Left ventricle myocardium superior (tissue), 1 donor: ENCODE measurements at places on chromosomes 2 and 18. TPM values are rescaled to one million over a fixed set of nuclear protein-coding genes. Genes with fewer than 3 reads are reported as not detected.

Gene SIX3
- not detected for total RNA-seq

Gene TNFAIP6
- 2.4 TPM for total RNA-seq

GRCh38 chr18:71336576-71337210, 1047.8 kb downstream of the SOCS6 start:
- DNase-seq, result no peak

DNA sequence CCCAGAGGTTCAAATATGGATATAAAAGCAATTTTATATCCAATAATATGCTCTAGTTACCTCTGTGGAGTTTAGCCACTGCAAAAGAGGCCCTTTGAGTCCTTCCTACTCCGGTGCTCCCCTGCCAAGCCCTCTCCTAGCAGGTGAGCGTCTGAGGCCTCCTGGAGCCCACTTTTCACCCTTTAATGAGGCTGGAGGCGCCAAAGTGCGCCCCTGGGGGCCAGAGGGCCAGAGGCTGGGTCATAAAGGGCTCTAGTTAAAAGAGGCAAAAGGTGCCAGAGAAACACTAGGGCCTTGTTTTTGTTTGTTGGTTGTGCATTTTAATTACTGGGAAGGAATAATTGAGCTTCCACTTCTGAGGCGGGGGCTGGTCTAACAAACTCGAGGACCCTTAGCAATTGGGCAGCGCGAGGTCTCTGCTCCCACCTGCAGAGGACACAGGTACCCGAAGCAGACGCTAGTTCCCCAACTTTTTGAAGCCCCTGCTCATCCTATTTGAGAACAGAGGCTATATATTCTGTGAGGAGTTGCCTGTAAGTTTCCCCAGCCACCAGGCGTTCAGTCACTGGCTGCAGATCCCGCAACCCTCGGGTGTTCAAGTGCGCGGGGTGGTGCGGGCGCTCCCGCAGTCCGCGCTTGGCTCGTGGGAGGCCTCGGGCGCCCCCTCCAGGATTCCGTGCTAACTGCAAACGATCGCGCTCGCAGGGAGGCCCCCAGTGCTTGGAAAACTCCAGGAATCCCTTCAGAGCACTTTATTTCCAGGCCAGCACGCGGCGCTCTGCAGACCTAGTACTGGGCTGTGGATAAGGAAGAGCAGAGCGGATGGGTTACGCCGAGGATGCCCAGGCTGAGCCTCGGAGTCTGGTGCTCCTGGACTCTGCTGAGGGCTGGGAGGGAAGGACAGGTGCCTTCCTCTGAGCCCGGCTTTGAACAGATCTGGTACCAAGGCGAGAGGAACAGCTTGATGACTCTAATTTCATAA, 14.1 kb downstream of the MSGN1 start:
- DNase-seq, result peak; percentile 86

Gene NPHP1
- 4.1 TPM for total RNA-seq

Gene CMPK2
- 3.9 TPM for total RNA-seq

Gene ADAM23
- total RNA-seq, result 68.8 TPM

GRCh38 chr18:36124841-36125240, 4.3 kb downstream of the SLC39A6 start:
- DNase-seq, result no peak

DNA sequence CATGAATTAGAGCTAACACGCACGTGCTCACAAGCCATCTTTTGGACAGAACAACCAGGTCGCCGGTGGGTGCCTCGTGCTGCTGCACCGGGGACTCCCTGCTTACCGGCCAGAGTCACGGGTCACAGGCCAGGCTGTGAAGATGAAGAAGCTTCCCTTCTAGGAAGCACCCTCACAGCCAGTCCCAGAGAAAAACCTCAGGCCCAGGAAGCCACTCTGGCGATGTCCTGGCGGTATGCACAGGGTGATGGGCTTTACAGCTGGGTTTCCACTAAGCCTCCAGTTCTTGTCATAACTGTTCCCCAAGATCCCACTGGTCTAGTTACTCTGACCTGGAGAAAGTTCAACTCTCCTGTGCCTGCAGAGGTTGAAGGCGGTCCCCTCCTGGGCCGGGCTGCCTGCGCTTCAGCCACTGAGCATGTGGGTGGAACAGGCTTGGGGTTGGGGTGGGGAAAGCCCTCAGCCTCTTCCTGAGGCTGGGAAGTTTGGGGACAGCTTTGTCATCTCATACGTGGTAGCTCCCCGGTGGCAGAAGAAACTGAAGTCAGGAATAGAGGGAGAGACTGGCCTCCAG, 15.2 kb upstream of the DIS3L2 start:
- no peak for DNase-seq
